Esophagus squamous epithelium (tissue), 5 donors: ENCODE measurements at places on chromosomes 12 and 14. TPM values are rescaled to one million over a fixed set of nuclear protein-coding genes. Genes with fewer than 3 reads are reported as not detected.

DNA sequence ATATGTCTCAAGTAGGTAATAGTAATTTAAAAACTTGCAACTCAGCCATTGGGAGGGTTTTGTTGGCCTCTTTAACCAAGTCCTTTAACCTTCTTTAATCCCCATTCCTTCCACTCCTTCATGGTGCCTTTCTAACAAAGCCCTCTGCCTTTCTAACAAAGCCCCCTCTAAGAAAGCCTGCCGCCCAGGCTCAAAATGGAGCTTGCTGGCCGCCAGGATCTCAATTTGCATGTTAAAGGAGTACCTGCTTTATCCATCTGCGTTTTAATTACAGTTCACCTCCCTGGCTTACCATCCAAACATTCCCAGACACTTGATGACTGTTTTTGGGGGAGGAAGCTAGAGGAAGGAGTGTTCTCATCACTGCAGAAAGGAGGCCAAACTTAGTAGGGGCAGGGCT, 183.4 kb downstream of the PTPN11 start:
- no peaks in the 10 kb centered on the region for H3K36me3 ChIP-seq
- no peak for DNase-seq
- no peak overlapping the region for H3K4me3 ChIP-seq
- H3K4me1 ChIP-seq: no peaks in the 10 kb centered on the region
- no peaks in the 10 kb centered on the region for H3K27me3 ChIP-seq

DNA sequence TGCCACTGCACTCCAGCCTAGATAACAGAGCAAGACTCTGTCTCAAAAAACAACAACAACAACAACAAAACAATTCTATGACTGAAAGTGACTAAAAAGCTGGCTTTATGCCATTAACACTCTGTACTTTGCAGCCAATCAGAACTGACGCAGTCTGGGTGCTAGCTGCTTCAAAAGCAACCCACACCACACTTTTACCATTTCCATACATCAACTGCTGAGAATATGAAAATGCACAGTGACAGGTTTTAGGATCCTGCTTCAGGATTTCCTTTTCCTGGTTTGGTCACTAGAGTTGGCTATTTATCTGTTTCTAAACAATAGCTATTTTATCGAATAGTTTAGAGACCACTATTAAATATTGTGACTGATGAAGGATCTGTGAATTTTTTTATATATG, 23.1 kb upstream of the P2RX4 start:
- no peaks in the 10 kb centered on the region for H3K27me3 ChIP-seq
- no peak overlapping the region for H3K4me3 ChIP-seq
- DNase-seq: no peak
- no peaks in the 10 kb centered on the region for H3K36me3 ChIP-seq

- no peaks in the 10 kb centered on the region for H3K27me3 ChIP-seq
- no peaks in the 10 kb centered on the region for H3K36me3 ChIP-seq
- no peak overlapping the region for H3K27ac ChIP-seq
- H3K4me1 ChIP-seq: peaks cover 7% of the 10 kb centered on the region
- DNase-seq: no peak
- H3K4me3 ChIP-seq: no peak overlapping the region
Observed at GRCh38 chr12:1523558-1524050, 70.8 kb downstream of the FBXL14 start.

DNA sequence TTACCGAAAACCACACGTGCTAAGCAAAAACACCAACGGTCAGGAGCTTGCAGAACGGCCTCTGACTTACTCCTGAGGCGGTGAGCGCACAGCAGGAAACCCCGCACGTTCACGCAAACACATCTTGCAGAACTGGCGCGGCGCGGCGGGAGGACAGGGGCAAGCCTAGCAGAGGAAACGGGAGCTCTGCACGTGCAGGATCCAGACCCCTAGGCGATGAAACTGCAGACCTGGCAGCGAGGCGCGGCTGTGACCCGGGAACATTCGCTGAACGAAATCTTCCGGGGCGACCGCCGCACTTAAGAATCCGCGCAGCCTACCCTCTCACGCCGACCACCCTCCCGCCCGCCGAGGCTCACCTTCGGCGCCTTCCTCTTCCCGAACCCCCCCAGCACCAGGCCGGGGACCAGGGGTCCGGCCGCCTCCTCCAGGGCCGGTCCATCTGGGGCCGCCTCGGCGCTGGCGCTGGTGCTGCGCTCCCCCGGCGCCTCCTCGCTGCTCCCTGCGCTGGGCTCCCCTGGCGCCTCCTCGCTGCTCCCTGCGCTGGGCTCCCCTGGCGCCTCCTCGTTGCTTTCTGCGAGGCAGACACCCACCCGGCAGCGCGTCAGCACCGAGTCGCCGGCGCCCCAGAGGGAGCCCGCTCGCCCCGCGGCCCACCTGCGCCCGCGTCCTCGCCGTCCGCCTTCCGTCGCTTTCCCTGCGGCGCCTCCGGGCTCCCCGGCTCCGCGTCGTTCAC, 615 bp downstream of the DDX51 start:
- H3K27me3 ChIP-seq: no peaks in the 10 kb centered on the region
- no peak for DNase-seq
- peak overlapping the region; percentile 97 for H3K27ac ChIP-seq
- peaks cover 20% of the 10 kb centered on the region for H3K4me1 ChIP-seq

- no peaks in the 10 kb centered on the region for H3K4me1 ChIP-seq
- no peak overlapping the region for H3K4me3 ChIP-seq
- no peak for DNase-seq
- H3K27me3 ChIP-seq: no peaks in the 10 kb centered on the region
Observed at GRCh38 chr12:92257261-92257660, 111.6 kb upstream of the BTG1 start.

DNA sequence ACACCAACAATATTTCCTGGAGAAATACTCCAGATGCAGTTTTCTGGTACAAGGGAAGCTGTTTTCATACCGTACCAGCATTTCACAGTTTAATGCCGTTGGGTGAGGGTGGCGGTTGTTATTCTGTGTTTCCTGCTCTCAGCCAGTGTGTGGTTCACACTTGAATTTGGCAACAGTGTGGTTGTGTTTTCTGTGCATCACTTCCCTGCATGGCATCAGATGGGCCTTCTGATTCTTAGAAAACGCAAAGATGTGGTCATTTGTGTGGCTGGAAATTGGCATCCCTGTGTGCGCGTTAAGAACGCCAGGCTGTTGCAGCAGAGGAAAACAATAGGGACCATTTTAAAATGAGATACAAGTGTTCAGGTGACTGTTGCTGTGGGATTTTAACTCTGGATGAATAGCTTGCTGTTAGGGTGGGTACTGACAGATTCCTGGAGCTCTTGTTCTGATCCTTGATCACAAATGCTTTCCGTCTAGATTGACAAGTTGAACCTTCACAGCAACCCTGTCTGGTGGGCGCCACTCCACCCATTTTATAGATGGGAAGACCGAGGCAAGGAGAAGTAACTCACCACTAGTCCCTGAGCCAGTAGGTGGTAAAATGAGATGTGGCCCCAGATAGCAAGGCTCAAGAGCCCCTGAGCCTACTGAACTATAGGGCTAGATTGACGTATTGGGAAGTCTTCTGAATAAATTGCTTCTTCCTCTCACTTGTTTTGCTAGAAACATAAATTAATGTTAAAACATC, 231.2 kb downstream of the CHST11 start:
- no peak for DNase-seq
- no peaks in the 10 kb centered on the region for H3K36me3 ChIP-seq
- H3K4me1 ChIP-seq: peaks cover 21% of the 10 kb centered on the region
- H3K27ac ChIP-seq: no peak overlapping the region

DNA sequence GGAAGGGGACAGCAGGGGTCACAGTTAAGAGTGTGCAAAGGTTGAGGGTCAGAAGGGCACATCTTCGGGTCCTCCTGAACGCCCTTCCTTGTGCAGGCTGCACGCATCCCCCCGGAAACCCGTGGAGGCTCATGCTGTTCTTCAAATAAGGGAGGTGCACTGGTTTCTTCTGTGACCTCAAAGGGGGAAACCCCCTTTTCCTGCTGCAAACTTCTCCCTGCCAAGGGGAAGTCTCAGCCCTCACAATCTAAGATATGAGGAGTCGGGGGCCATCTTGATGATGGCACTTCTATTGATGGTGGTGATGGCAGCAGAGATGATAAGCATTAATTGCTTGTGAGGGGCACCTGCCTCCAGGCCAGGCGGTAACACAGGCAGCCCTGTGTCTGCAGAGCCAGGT, 40.0 kb downstream of the ISCA2 start:
- H3K27me3 ChIP-seq: no peaks in the 10 kb centered on the region
- H3K4me3 ChIP-seq: no peak overlapping the region
- peaks cover 5% of the 10 kb centered on the region for H3K4me1 ChIP-seq

The PROX2 gene
- total RNA-seq: not detected

The LYSET gene
- total RNA-seq: 6.5 TPM

The SLC25A21 gene
- total RNA-seq: 1.1 TPM

The RIC8B gene
- 6.7 TPM for total RNA-seq

The KRT72 gene
- total RNA-seq: not detected

The PALS1 gene
- total RNA-seq: 18.9 TPM

The KCTD10 gene
- 37.3 TPM for total RNA-seq

The TCL1A gene
- not detected for total RNA-seq
